Common myeloid progenitor, CD34-positive (primary cell): ENCODE measurements at places on chromosomes 1 and 21.

DNA sequence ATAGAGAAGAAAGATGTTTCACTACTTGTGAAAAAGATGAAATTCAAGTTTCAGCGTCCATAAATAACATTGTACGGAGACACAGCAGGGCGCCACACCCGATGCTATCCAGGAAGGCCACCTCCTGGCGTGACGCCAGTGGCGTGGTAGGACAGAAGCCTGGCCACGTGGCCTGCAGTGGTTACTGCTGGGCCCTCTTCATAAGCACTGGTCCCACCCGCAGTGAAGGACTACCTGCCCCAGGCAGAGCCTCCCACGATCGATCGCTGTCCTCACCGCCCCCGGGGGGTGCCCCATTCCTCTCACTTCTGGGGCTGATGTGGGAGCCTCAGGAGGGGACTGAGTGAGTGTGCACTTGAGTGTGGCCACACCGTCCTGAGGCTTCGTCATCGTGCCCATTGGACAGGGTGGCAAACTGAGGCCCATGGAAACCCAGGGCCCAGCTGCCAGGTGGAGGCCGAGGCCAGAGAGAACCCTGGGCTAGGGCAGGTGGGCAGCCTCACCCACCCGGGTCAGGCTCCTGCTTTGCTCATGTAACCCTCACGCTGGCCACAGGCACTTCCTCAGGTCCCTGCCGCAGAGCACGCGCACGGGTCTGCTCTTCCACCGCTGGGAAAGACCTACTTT lies 11.7 kb upstream of the HES5 start:
- DNase-seq, result no peak

DNA sequence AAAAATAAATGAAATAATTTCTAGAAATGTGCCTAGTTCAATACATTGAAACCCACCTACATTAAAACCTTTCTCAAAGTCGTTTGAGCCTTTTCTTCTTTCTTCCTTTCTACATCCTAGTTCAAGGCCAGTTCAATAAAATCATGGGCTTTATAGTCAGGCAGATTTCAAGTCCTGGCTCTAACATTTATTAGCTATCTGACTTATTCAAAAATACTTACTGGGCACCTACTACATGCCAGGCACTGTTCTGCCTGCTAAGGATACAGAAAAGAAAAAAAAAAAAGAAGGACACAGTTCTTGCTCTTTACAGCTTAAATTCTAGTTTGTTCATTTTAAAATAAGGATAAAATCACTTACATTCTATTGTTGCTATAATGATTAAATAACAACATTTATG lies 134.2 kb upstream of the FGGY start:
- no peak for DNase-seq

GRCh38 chr21:46643379-46644177 lies 8.1 kb downstream of the PRMT2 start:
- no peak for DNase-seq

DNA sequence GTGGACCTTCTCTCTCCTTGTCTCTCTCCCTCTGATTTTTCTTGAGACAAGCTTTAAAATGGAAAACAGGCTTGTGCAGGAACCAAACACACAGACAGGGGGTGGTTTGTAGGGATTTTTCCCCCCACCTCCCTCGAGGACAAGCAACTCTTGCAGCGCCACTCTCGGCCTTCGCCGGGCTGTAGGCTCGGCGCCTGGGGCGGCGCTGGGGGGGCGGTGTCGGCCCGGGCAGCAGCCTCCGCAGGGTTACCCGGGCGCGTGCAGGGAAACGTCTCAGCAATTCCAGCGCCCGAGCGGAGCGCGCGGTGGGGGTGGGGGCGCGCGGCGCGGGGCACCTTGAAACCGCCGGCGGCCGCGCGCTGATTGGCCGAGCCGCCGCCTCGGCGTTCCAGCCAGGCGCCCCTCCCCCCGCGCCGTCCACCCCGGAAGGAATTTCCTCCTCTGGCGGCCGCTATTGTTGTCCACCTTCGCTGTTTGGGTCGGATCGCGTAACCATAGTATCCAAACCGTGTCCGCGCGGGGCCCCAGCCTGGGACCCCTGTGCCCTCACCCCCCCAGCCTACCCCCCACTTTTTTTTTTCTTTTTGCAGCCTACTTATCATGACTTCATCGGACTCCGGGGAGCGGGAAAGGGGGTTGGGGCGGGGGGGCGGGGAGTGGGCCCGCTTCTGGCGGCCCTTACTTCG lies 59.8 kb upstream of the ACOT11 start:
- peak; percentile 87 for DNase-seq

GRCh38 chr1:115214098-115214497 lies 124.0 kb downstream of the NGF start:
- no peak for DNase-seq

DNA sequence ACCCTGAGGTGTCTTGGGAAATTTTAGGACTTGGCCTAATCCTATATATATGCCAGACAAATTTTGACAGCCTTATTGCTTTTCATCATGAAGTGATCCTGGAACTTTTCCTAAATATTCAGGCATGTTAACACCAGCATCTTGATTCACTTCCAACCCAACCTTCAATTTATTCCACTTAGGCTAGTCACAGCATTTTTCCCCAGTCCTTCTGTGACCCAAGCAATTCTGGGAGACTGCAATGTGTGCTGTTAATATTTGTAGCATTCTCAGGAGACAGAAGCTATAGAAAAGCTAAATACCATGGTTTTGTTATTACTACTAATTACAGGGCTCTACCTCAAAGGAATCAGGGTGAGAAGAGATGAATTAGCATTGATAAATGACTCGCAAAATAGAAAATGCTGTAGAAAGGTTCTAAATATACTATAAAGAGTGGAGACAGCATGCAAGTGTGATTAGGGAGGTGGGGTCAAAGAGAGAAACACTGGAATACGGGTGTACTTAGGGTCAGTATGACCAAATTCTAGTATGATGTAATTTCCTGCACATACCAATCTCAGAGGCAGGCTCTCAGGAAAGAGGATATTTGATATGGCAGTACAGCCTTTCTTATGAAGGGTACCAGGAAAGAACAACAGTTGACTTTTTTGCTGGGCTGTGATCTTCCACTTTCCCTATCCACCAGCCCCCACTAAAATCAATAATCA lies 29.1 kb downstream of the PRRX1 start:
- no peak for DNase-seq

DNA sequence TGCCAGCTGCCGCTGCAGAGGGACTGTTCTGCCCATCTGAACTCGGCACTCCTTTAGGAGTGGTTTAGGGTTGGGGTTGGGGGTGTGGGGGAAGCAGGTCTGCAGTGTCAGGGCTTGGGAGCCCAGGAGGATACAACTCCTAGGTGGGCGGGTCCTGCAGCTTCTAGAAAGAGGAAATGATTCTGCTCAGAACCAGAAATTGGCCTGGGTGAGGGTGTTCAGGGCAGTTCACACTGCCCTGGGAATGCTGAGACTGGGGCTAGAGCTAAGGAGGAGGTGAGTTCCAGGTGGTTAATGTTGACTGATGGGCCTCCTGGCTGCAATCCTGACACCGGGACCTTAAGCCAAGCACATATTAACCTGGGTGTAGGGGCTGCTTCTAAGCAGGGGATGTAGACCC lies 4.8 kb upstream of the SLC26A9 start:
- peak; percentile 17 for DNase-seq

DNA sequence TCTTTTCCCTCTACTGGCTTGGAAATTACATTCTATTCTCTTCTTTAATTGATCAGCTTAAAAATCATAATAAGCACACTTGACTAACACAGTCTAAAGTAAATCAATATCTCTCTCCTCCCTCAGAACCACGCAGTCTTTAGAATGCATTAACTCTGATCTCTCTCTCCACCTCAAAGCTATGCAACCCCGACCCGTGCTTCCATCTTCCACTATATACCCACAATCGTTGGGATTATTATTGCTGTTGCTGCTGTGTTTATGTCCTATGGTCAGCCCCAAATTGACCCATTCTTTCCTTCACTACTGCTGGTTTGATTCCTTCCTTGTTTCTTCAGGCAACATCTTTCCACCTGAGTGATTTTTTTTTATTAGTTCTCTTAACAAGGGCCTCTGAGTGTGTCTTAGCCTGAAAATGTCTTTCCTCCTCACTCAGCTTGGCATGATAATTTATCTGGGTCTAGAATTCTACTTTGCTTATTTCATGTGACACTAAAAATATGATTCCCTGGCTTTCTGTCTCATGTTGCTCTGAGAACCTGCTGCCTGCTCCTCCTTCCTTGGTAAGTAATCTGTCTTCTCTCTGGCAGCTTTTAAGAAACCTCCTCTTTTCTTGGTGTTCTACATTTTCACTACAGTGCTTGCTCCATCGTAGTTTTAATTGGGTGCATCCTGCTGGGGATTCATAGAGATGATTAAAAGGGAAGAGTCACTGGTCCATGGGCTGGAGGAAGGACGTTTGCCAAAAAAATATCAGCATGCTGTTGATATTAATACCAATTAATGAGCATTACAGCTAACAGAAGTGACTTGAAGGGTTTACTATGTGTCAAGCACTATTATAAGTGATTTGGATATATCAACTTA lies 472.2 kb downstream of the MATN1 start:
- no peak for DNase-seq

DNA sequence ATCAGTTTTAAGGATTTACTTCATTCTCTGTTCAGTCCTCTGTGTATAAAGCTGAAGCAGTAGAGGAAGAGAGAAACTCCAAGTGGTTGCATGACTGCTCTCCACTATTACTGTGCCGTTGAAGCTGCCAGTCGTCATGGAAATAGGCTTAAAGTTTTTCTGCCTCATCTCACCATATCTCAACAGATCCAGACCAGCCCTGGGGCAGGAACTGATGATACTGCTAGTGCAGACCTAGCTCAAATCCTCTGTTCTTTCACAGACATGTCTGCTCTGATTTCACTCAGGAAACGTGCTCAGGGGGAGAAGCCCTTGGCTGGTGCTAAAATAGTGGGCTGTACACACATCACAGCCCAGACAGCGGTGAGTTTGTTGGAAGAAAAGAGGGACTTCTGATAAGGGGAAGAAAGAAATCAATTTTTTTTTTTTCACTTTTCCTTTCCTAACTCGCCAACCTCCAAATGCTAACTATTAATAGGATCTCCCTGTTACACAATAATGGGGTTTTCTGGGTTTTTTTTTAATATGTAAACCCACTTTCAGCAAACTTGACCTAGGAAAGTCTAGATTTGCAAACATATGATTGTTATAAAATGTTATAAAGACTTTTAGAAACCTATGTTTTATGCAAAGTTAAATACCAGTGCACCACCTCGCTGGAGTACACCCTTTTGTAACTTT lies 22.2 kb upstream of the STRIP1 start:
- DNase-seq, result peak; percentile 34

- DNase-seq, result no peak
These were observed 478 bp downstream of the MAD2L2 start for GRCh38 chr1:11680270-11681070.

- DNase-seq, result no peak
These were observed 589.9 kb downstream of the ADGRL2 start for GRCh38 chr1:82390627-82391026.

- no peak for DNase-seq
These were observed 475.4 kb downstream of the PTBP2 start for GRCh38 chr1:97196825-97197516.

- no peak for DNase-seq
These were observed 2.9 kb upstream of the MATN1 start for GRCh38 chr1:30726236-30726635.

- no peak for DNase-seq
These were observed 44.2 kb upstream of the RGS7 start for GRCh38 chr1:241401156-241401555.

GRCh38 chr1:114144016-114144415 lies 9.7 kb downstream of the SYT6 start:
- DNase-seq, result no peak

- no peak for DNase-seq
These were observed 62.4 kb downstream of the TMEM53 start for GRCh38 chr1:44611866-44612265.

DNA sequence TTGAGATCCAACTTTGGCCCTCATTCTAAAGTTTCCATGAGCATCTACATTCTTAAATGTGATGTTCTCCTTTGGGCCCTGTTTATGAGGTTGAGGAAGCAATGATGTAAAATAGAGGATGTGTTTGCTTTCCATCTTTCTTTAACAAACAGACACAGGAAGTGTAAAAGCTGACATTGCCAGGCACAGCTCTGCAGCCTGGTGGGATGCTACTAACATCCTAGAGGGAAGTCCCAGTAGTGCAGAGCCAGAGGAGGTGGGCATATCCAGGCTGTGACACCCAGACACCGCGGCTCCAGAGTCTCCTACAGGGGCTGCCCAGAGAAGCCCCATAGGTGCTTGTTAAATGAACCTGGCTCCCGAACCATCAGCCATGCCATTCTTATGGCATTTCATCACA lies 16.2 kb downstream of the OLFML2B start:
- DNase-seq, result no peak

- no peak for DNase-seq
These were observed 477.1 kb upstream of the VAMP3 start for GRCh38 chr1:7293702-7294629.

GRCh38 chr1:168774241-168774640 lies 45.2 kb upstream of the DPT start:
- no peak for DNase-seq

DNA sequence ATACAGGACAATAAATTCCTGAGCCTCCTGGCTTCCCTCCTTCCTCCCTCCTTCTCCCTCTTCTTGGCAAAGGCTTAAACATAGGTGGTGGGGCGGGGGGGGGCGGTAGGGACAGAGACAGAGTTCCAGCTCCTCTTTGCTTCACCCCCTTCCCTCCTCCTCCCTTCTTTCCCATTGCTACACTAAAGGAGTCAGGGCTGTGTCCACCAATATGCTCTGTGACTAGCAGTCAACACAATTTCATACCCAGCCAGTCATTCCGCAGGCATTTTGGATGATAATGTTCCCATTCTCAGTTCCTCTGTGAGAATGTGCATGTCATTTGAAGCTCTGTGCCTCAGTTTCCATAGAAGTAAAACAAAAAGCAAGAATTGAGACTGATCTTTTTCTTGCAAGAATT lies 1.7 kb downstream of the LMOD1 start:
- no peak for DNase-seq

DNA sequence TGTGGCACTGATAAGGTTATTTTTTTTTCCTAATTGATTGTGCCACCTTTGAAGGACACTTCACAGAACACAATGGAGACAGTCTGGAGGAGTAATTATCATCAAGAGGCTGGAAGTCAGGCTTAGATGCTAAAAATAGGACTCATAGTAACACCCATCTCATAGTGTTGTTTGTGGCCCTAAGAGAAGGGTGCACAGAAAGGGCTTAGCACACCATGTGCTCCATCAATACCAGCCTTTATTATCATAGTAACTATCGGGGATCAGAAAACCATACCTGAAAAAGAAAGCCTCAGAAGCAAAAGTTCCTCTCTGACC lies 11.9 kb downstream of the NIPAL3 start:
- no peak for DNase-seq

- no peak for DNase-seq
These were observed 1.7 kb downstream of the CEP170 start for GRCh38 chr1:243253211-243253925.

DNA sequence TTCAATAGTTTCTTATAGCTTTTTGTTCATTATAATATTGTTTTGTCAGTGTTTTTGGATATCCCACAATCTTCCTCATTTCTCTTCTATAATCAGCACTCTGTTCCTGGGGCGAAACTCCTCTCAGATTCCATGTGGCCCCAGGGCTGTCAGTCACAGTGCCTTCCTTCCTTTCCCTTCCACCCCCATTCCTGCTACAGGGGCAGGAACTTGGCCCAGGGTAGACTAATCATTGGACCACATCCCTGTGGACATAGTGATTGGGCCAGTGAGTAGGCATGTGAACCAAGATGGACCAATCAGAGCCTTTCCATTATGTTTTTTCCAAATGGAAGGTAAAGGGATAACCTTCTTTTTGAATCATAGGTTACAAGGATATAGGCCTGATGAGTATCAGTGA lies 78.3 kb downstream of the PGM1 start:
- no peak for DNase-seq

GRCh38 chr1:188386161-188386560 lies 1557.4 kb downstream of the PLA2G4A start:
- DNase-seq, result no peak
